ENCODE measurements at places on chromosomes 7 and 10. TPM values are rescaled to one million over a fixed set of nuclear protein-coding genes. Genes with fewer than 3 reads are reported as not detected.

KEL gene
- 0.23 TPM for total RNA-seq

DBNL gene
- 271 TPM for total RNA-seq

IGF2BP3 gene
- total RNA-seq = 63.3 TPM

SPDYE2B gene
- not detected for total RNA-seq

C10orf67 gene
- total RNA-seq = 0.19 TPM

GIMAP8 gene
- total RNA-seq = 0.06 TPM

PLXNA4 gene
- not detected for total RNA-seq

SLC16A9 gene
- total RNA-seq = 0.80 TPM

HOXA6 gene
- 2.1 TPM for total RNA-seq

HOXA1 gene
- 3.7 TPM for total RNA-seq
